ENCODE measurements at places on chromosomes 7 and 10.

- DNase-seq: no peak
Observed at GRCh38 chr7:8699875-8700624, 266.6 kb downstream of the NXPH1 start.

GRCh38 chr7:106462914-106463482, 178.2 kb upstream of the NAMPT start:
- no peak for DNase-seq

GRCh38 chr10:88404133-88404532, 179.0 kb downstream of the RNLS start:
- DNase-seq: no peak

GRCh38 chr10:51608211-51608610, 91.2 kb downstream of the CSTF2T start:
- DNase-seq: no peak

GRCh38 chr7:130683026-130683425, 3.3 kb downstream of the TSGA13 start:
- DNase-seq: no peak

- no peak for DNase-seq
Observed at GRCh38 chr10:128476845-128477244, 350.6 kb upstream of the MKI67 start.

GRCh38 chr10:128071417-128071782, 54.8 kb downstream of the MKI67 start:
- DNase-seq: no peak

GRCh38 chr7:110283056-110283455, 807.9 kb upstream of the LRRN3 start:
- DNase-seq: no peak

GRCh38 chr10:5959581-5960069, 17.7 kb downstream of the IL15RA start:
- no peak for DNase-seq

- no peak for DNase-seq
Observed at GRCh38 chr7:28853150-28853549, 105.0 kb downstream of the TRIL start.

DNA sequence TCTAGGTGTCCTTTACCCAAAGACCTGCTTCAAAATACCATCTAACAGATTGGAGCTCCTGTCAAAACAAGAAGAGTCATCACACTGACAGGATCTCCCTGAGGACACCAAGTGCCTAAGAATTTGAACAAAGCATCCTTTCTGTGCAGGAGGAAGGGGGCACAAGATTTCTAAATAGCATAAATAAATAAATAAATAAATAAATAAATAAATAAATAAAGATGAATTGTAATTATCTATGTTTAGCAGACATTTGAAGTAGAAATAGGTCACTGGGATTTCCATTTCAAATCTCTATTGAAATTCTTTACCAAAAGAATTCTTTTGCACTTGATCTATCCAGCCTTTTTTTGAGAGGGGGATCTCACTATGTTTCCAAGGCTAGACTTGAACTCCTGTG, 65.3 kb downstream of the NPSR1 start:
- DNase-seq: no peak

DNA sequence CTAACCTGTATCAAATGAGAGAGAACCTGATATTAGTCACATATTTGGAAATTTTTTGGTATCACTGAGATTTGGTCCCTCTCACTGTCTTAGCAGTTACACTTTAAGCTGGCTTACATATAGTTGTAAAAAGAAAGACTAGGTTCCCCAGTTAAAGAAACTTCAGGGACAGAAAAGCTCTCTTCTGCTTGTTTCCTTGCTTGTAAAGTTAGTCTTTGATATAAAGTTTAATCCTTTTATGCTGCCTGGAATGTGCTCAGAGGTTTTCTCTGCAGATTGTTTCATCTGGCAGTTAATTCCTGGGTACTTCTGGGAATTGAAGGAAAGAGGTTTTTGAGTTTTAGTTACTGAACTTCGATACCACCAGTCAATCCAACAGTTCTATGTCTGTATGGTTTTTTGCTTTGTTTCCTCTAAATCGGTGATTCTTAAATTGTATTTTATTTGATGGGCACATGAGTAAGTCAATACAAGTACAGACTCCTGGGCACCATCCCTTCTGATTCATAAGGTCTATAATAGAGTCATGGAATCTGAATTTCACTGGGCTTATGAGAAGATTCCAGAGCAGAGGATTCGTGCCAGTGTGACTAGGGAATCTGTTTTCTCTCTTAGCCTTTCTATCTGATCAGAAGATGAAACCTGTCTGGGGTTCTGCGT, 1080.9 kb upstream of the C7orf33 start:
- no peak for DNase-seq

GRCh38 chr10:93746844-93747284, 10.9 kb upstream of the LGI1 start:
- DNase-seq: no peak

- no peak for DNase-seq
Observed at GRCh38 chr7:126608339-126608776, 644.4 kb downstream of the GRM8 start.

GRCh38 chr7:113582471-113582870, 336.3 kb downstream of the PPP1R3A start:
- no peak for DNase-seq

DNA sequence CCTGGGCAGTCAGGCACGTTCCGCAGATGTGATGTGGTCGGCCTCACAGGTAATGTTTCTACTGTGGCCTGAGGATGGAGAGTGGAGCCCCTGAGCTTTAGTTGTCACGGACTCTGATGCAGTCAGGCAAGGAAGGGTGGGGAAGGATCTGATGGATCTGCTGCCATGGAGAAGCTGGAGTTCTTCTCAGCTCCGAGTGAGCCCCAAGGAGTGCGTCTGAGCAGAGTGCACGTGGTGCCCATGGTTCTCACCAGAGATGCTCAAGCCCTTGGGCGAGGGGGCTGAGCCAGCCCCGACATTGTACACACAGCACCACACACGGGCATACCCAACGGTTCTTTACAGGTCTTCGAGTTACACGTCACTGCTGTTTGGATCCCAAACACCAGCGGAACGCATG, 192.5 kb downstream of the EBF3 start:
- DNase-seq: no peak

DNA sequence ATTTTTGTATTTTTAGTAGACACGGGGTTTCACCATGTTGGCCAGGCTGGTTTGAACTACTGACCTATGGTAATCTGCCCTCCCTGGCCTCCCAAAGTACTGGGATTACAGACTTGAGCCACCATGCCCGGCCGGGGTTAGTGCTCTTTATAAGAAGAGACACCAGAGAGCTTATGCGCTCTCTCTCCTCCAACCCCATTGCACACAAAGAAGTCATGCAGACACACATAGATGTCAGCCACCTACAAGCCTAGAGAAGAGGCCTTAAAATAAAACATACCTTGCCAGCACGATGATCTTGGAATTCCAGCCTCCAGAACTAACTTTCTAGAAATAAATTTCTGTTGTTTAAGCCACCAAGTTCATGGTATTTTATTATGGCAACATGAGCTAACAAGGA, 10.0 kb upstream of the FAM53B start:
- no peak for DNase-seq

GRCh38 chr10:100930368-100930767, 17.6 kb downstream of the SLF2 start:
- no peak for DNase-seq

DNA sequence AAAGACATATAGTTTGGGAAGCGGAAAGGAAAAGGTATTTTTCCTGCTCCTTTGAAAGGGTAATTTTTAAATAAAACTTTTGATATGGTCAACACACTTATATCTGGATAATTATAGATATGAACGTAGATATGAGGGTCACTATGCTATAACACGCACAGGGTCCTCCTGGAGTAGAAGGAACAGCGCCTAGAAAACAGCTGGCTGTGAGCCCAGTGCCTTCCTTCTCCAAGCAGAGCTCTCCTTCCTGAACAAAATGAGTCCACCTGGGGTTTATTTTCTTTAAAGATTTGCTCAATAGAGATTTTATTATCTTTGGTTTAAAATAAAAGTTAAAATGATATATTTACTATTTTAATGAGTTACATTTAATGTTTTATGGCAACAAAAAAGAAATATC, 13.1 kb downstream of the STEAP1 start:
- no peak for DNase-seq

- DNase-seq: no peak
Observed at GRCh38 chr7:96614154-96614867, 95.3 kb downstream of the SEM1 start.

DNA sequence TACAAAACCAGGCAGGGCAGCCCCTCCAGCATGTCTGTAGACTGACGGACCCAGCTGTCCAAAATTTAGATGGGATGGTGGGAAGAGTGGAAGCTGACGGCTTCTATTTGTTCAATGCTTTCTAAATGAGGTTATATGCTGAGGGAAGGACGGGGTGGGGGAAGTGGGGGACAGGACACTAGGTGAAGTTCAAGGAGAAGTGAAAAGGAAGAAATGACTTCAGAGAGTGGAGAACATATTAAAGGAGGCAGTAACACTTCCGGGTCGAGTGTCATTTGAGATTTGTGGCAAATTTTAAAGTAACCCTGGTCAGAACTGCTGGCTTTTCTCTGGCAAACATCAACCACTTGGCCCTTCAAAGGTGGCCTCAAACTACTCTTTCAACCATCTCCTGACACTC, 9.4 kb downstream of the PIP4K2A start:
- no peak for DNase-seq

DNA sequence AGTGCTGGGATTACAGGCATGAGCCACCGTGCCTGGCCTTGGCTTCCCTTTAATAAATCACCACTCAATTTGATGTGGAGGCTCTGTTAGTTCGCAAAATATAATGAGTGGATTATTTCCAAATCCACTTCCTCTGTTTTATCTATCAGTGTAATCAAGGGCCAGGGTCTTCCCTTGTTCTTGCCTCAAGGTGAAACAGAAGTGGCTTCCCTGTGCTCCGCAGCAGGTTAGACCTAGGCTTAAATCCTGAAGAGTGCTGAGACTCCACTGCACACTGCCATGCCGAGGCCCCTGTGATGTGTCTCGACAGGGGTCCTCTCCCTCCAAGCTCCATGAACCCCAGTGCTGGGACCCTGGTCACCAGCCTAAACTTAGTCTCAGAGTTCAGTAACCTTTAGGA, 59.0 kb downstream of the MDH2 start:
- no peak for DNase-seq

DNA sequence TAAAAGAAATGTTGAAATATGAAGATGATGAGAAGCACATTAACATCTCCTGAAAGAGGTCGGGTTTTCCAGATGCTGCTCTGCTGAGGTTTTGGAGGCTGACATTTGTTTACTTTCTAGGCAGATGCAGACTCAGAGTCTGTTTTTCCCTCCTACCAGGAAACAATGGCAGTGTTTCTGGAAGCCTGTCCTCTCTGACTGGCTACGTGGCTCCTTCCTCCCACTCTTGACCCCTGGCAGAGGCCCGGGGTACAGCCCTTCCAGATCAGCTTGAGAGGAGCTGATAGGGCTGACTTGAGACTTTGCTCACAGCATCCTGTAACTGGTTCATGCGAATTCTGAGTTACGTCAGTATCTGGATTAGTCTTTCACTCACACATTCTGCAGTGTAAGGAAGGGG, 41.1 kb upstream of the IL15RA start:
- DNase-seq: no peak

- DNase-seq: no peak
Observed at GRCh38 chr10:100109670-100110069, 28.0 kb upstream of the CPN1 start.

GRCh38 chr10:116671274-116671926, 50.6 kb downstream of the PNLIPRP2 start:
- no peak for DNase-seq

DNA sequence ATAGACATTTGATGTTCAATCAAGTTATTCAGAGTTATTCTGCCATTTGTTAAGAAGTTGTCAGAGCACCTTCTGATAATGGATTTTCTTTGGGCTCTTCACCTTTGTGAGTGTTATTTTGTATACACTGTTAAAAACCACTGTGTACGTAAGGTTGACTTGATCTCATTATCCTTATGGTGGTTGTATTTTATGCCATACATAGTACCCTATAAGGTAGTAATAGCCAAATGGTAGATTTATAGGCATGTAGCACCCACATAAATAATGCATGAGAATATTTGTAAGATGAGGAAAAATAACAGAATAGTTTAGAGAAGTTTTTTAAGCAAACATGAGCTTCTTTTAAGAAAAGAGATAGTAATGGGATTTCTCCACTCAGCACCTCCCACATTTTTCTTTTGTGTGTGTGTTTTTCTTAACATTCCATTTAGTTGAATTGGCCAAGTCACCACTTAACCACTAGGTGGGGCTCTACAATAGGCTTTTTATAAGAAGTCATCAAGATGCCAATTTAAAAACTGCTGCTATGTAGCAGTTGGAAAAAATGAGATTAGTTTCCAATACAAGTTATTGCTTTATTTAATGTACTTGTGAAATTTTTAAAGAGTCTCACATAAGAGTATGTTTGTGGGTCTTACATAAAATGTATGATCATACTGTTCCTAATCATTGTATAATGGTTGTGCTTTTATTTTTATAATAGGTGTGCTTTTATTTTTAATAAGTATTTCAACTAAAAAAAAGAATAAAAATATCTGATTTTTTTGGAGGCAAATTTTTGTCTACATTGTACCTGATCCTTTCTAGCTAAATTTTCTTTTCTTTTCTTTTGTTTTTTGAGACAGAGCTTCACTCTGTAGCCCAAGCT, 41.1 kb upstream of the STMP1 start:
- no peak for DNase-seq

- no peak for DNase-seq
Observed at GRCh38 chr10:93199191-93199751, 125.6 kb downstream of the CYP26A1 start.

GRCh38 chr7:143418681-143419458, 10.2 kb upstream of the EPHA1 start:
- DNase-seq: no peak

All from stimulated activated CD4-positive, alpha-beta T cell treated with anti-CD3 and anti-CD28 coated beads, Interleukin-1b, Interleukin-23, amount 100 ng/mL, for 1 hour (primary cell).